Myocyte (in vitro differentiated cells): ENCODE measurements at places on chromosomes 1 and 21.
A peak's percentile ranks its signal among the peaks of the same experiment; 100 is the strongest.

DNA sequence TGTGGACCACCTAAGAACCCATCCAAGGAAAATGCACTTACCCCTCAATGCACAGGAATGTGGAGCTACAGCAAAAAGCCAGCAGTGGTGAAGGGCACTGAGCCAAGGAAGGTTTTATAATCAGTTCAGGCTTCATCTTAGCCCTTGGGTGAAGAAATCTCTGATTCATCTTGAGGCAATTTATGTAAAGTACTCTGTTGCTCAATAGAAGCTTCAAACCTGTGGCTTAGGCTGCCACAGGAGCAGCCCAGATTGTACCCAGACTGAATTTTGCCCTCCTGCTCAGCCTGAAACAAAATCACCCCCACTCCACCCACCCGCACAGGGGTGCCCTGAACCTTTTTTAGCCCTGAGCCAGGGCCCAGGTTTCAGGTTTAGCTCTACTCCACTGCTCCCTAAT is at the start of gene S100A12:
Gene S100A12 (minus strand): TSS at position 111 of the 400 bp plus-strand sequence. CDS start 1,029 bp downstream, outside the sequence.
- peak; percentile 11 for DNase-seq

- peak; percentile 95 for DNase-seq
Measured at GRCh38 chr1:8303141-8303540, 14.8 kb upstream of the SLC45A1 start.

GRCh38 chr1:172069534-172069933 is 228.2 kb downstream of the DNM3 start:
- peak; percentile 55 for DNase-seq

DNA sequence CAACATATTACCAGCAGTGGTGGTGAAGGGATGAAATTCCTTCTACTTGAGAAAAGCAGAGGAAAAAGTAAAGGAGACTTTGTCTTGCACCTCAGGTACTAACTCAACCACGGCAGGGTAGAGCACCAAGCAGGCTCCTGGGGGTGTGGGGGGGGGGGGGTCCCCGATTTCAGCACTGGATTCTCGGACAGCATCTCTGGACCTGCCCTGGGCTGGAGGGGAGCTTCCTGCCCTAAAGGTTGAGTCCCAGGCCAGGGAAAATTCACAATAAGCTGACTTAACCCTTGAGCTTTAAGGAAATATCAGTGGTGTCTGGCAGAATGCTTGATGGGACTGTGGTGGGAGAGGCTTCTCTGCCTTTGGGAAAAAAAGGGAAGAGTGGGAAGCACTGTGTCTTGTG is 233.2 kb upstream of the CXADR start:
- no peak for DNase-seq

GRCh38 chr1:245277276-245277675 is 122.5 kb downstream of the KIF26B start:
- no peak for DNase-seq
